SK-MEL-5 (cell line): ENCODE measurements at places on chromosomes 4 and X. TPM values are rescaled to one million over a fixed set of nuclear protein-coding genes. Genes with fewer than 3 reads are reported as not detected.

Gene GAGE1
- total RNA-seq: 63.9 and 67.5 TPM in 2 replicates

Gene IL1RAPL2
- not detected in 2 replicates for total RNA-seq

Gene FRG2
- total RNA-seq: 0.05 TPM in 1 of 2 replicates, not detected in the other

Gene ITGB1BP2
- 0.32 and 0.59 TPM in 2 replicates for total RNA-seq

Gene PLAC8
- total RNA-seq: not detected in 2 replicates

Gene SPANXA2
- 0.43 TPM in 1 of 2 replicates, not detected in the other for total RNA-seq

Gene PPBP
- total RNA-seq: not detected in 2 replicates

Gene JAKMIP1
- total RNA-seq: not detected in 2 replicates

Gene ARAP2
- total RNA-seq: 8.3 and 14.4 TPM in 2 replicates

GRCh38 chr4:184399512-184399908 lies 74.8 kb downstream of the IRF2 start:
- no peak for DNase-seq

- peak; percentile 52 for DNase-seq
Observed at GRCh38 chr4:95835672-95836071, 4.2 kb upstream of the PDHA2 start.

- peak; percentile 62 for DNase-seq
Observed at GRCh38 chr4:24809376-24809775, 14.0 kb downstream of the SOD3 start.

DNA sequence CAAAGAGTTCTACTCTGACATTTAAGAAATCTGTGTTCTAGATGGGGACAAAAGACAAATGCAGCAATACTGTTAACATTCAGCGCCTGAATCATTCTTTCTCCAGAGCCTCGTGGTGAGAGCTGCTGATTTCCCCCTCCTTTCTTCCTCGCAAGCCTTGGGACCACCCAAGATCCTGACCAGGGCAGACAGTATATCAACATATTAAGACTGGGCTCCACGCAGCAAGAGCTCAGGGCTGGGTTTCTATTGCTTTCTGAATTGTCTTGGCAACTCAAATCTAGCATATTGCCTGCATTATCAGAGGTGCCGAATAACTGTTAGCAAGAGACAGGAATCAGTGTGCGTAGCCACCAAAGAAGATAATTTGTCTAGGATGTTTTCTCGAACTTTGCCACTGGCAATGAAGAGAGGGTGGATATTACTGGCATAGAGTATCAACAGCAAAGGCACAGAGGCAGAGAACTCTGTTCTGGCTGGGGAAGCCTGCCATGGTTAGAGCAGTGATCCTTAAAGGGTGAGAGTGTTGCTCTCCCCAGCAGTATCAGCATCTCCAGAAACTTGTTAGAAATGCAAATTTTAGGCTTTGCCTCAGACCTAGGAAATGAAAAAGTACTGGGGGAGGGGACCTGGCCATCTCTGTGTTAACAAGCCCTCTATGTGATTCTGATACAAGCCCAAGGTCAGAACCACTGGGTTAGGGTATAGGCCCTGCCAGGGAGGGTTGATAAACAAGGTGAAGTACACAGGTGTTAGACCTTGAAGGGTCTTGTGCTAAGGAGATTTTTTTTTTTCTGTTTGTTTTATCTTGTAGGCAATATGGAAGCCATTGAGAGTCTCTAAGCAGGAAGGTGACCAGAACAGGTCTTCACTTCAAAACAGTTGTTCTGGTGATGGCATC lies 46.2 kb upstream of the MID1IP1 start:
- DNase-seq: no peak

GRCh38 chr4:96473246-96473645 lies 633.4 kb downstream of the PDHA2 start:
- DNase-seq: no peak

DNA sequence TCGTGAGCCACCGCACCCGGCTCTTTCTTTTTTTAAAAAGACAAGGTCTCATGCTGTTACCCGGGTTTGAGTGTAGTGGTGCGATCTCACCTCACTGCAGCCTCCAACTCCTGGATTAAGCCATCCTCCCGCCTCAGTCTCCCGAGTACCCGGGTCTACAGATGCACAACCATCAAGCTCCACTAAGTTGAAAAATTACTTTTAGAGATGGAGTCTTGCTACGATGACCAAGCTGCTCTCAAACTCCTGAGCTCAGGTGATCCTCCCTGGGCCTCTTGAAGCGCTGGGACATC lies 2.0 kb downstream of the SLC25A6 start:
- DNase-seq: no peak

GRCh38 chr4:152605031-152605430 lies 69.1 kb upstream of the FBXW7 start:
- DNase-seq: no peak

DNA sequence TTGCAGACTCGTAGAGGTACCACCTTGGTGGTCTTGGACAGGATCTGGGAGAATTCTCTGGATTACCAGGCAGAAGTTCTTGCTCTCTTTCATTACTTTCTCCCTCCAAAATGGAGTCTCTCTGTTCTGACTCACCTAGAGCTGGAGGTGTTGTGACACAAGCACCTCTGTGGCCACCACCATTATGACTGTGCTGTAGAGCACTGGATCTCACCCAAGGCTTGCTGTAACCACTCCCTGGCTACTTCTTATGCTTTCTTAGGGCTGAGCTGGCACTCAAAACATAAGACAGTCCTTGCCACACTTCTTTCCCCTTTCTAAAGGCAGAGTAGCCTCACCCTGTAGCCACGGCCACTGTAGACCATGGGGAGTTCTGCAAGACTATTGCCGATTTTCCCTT lies 296.6 kb upstream of the DIPK2B start:
- DNase-seq: no peak

DNA sequence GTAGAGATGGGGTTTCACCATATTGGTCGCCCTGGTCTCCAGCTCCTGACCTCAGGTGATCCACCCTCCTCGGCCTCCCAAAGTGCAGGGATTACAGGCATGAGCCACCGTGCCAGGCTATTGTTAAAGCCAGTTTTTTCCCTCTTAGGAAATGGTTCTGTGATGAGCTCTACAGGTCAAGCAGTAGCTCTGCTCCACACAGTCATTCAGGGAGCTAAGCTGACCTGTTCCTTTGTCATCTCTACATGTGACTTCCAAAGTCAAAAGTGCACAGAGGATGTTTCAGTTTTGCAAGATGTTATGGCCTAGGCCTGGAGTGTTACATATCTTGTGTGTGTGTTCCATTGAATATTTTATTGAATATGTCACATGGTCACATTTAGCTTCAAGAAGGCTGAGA lies 11.4 kb downstream of the MCUB start:
- no peak for DNase-seq

- DNase-seq: no peak
Observed at GRCh38 chr4:123709336-123709735, 312.7 kb downstream of the SPRY1 start.

GRCh38 chrX:9587642-9588041 lies 122.8 kb downstream of the TBL1X start:
- no peak for DNase-seq

- DNase-seq: no peak
Observed at GRCh38 chrX:133804072-133804471, 181.3 kb downstream of the GPC3 start.

DNA sequence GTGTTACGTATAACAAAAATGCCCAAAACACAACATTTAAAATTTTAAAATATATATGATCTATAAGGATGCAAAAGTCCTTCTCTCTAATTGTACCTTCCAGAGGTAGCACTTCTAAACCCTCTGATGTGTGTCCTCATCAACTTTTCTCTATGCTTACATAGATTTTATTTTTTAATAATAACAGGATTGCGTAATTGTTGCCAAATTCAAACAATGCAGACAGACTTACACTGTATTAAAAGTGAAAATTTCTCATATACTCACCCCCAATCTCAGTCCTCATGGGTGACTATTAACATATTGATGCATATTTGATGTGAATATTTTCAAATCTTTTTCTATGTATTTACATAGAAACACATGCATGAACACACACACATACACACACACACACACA lies 144.0 kb downstream of the RBMX2 start:
- no peak for DNase-seq

- no peak for DNase-seq
Observed at GRCh38 chrX:154039577-154039976, 19.9 kb upstream of the IRAK1 start.

DNA sequence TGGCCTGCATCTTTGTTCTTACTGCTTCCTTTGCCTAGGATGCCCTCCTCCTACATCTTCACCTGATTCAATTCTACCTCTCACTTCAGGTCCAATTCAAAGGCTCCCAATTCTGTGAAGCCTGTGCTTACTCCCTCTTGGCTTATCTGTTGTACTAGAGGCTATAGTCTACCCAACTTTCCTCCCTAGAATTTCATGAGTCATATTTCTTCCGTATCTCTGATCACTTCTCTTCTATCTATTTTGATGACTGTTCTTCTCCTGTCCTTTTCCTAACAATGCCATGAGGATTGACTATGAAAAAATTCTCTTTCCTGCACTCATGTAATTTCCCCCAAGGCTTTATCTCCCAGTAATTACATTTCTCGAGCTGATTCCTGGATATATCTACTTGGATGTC lies 96.3 kb downstream of the PLAC1 start:
- no peak for DNase-seq
